ENCODE measurements at places on chromosomes 5 and 9.

DNA sequence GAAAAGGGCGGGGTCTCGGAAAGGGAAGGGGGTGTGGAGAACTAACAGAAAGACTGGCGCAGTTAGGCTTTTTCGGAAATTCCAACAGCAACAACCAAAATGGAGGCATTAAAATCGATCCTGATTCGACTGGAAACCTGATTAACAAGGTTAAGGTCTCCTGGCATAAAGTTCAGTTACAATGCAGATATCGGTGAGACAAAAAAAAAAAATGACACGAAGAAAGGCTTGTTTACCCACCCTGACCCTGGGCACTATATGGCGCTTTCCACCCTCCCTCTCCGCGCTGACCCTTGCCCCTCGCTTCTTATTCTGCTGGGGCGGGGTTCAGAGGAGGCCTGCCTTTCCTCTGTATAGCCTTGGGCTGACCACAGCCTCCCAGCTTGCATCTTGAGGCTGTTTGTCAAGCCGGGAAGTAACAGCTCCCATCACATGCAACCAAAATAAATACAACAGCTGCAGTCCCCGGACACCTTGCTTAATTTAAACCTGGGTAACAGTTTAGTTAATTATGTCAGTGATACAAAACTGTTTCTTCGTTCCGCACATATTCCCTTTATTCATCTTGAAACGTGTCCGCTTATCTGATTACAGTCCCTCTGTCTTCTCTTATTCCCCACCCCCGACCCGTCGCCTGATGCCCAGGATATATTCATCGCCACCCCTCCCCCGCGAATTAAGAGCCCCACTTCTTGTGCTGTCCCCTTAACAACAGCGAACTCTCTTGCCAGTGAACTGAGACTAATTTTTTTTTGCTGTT is 795 bp upstream of the PJA2 start:
- peak; percentile 34 for DNase-seq

- no peak for DNase-seq
These were observed 7.5 kb upstream of the HABP4 start for GRCh38 chr9:96442491-96442890.

DNA sequence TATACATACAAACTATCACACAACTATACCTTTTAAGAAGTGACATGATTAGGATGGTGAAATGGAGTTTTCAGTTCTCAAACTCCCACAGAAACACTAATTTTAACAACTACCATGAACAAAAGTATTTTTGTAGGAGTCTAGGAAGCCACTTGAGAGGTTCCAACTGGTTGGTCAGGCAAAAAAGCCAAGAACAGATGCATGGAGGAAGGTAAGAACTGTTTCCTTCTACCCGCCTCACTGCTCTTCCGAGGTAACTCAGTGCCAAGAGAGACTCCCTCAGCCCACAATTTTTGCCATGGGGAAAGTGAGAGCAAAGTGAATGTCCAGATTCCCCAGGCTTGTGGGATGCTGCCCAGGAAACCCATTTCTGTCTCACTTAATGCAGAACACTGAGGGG is 15.7 kb downstream of the BTNL8 start:
- no peak for DNase-seq

GRCh38 chr5:95283761-95284571 is 928 bp downstream of the MCTP1 start:
- peak; percentile 35 for DNase-seq

DNA sequence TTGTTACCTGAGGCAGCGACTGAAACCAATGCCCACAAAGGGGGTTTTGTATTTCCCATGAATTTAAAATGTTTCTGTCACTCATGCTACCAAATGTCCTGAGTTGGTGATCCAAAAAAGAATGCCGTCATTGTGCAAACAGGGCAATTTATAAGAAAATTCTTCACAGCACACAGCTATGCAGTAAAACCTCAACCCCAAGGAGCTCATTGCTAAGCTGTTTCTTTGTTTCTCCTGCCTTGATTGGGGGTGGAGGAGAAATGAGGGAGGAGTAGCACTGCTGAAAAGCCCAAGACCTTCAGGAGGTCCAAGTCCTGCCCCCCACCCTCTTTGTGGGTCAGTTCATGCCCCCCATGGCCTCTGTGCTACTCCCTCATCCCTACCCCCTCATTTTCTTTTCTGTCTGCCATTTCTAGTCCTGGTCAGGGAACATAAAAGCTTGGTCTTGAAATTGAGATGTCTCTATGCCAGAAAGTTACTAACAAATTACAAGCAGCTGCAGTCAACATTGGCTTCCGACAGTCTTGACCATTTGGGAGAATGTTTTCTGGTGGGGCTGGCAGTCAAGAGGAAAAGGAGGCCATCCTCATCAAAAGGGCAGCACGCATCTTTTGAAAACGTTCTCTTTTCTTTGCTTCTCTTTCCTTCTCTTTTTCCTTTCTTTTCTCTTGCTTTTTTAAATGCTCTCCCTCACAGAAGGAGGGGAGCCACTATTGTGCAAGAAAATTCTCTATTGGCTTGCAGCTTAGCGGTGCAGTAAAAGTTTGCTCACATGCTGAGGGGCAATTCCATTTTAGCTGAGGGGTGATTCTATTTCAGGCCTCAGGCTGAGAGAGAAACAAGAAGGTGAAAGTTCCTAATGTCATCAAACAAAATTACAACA is 133.3 kb downstream of the GCNT1 start:
- DNase-seq, result no peak

DNA sequence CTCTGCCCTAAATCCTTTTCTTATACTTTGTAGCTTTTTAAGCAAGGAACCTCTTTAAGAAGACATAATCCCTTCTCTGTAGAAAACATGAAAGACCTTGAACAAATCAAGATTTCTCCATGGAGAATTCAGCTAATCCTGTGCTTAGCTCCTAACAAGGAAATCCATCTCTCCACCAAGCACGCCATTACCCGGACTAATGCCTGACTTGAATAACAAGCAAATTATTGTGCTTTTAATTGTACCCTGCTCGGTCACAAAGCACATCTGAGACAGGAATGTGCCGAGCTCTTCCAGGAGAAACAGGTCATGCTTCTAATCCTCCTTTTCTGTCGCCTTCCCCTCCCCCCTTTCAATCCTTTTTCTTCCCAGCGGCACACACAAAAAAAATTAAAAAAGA is 141.3 kb downstream of the PSAT1 start:
- no peak for DNase-seq

DNA sequence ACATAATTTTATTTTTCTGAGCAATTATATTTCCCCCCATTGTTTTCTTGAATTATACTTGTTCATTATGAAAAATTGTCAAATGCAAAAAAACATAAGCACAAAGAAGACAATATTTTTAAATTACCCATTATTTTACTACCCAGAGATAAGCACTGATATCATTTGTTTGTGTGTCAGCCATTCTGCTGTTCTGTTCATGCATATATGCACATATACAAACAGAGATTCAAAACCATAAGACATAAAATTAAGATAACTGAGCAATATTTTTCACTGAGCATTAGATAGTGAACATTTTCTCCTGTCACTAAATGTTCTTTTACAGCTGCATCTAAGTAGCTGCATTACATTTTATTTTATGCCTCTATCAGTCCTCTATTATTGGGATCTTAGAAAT is 35.6 kb downstream of the PAM start:
- no peak for DNase-seq

GRCh38 chr9:131748411-131748955 is 8.6 kb upstream of the RAPGEF1 start:
- no peak for DNase-seq
